ENCODE measurements at places on chromosomes 3 and 15. TPM values are rescaled to one million over a fixed set of nuclear protein-coding genes. Genes with fewer than 3 reads are reported as not detected.

The CYP1A2 gene
- not detected for total RNA-seq

- no peak for DNase-seq
These were observed 67.2 kb downstream of the UMPS start for GRCh38 chr3:124797426-124797945.

DNA sequence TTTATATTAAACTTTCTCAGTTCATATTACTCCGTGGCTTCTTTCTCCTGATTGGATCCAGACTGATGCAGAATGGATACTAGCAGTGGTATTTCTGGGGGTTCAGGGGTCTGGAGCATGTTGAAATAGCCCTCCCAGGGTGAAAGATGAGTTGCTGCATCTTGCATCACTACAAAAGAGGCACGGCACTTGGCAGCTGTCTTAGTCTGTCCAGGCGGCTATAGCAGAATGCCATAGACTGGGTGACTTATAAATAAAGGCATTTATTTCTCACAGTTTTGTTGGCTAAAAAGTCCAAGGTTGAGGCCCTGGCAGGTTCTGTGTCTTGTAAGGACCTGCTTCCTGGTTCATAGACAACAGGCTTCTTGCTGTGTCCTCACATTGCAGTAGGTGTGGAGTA is 660 bp upstream of the BCL2L10 start:
- DNase-seq = no peak

The NPAP1 gene
- total RNA-seq = not detected

DNA sequence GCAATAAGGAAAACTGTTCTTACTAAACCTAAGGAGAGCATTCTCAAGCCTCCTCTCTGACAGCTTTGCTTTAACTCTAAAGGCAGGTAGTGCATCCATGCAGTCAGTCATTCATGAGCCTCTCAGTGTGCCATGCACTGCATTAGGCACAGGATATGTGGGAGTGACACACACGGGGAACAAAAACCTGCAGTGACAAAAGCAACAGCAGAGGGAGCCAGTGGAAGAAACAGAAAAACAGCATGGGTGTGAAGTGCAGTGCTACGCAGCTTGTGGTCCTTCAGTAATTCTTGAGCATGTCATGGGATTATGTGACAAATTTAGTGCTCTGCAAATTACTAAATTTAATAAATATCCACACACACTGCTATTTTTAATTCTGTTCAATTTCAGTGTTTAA is 230.7 kb downstream of the BBX start:
- peak; percentile 33 for DNase-seq

The SEMA7A gene
- total RNA-seq = 2.0 TPM

The ISG20 gene
- total RNA-seq = 43.5 TPM

GRCh38 chr3:170321321-170322034 is 36.0 kb upstream of the SKIL start:
- DNase-seq = no peak

DNA sequence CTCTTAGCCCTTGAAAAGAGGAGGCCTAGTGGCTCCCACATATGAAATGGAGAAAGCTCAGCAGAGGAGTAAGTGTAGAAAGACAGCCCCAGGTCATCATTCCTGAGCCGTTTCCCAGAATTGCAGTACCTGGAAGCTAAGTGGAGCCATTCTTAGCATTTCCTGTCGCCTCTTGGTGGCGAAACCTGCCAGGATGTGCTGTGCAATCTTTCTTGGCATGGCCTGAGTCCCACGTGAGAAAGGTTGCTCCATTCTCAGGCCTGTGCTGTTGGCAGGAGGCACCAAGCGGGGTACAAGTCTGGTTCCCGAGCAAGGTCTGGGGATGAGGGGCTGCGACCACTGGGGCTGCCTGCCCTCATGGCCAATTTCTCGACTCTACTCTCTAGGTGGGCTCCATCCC is 207.2 kb upstream of the TPM1 start:
- no peak for DNase-seq

The HACD2 gene
- 60.3 TPM for total RNA-seq

GRCh38 chr15:68206711-68207151 is 1.6 kb upstream of the CALML4 start:
- no peak for DNase-seq
